ENCODE measurements at places on chromosomes 12 and 14.

GRCh38 chr12:87094356-87094755 is 838.2 kb upstream of the MGAT4C start:
- DNase-seq = no peak

GRCh38 chr14:77593501-77593961 is 22.9 kb downstream of the SPTLC2 start:
- no peak for DNase-seq

GRCh38 chr12:31297572-31298514 is 28.1 kb downstream of the SINHCAF start:
- DNase-seq = no peak

DNA sequence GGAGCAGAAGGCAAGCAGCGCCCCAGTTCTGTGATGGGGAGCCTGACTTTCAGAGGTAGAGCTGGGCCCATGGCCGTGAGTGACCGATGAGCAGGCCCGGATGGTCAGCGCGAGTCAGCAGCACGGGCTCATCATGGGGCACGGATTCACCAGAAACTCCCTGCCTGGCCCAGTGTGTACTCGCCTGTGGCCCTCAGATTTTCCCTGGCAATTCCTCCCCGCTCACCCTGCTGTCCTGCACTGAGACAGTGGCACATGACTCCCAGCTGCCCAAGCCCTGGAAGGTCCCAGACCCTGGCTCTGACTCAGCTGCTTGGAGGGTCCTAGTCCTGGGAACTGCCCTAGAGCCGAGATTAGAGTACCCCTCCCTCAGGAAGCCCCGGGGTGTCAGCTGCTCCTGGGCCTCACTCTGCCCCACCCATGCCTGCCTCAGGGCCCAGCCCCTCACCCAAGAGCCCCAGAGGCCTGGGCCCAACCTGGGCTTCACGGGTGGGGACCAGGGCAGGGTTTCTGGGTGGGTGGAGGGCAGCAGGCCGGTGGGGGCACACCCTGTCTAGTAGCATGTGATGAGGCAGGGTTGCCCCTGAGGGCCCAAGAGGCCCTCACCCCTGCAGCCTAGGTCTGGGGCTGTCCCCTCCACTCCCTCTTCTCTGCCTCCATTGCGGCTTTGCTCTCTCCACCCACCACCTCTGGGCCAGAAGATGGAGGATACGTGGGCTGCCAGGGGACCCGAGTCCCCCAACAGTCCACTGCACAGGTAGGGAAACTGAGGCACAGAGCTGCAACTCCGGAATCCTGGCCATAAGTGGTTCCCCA is 8.4 kb downstream of the TRMT61A start:
- no peak for DNase-seq

DNA sequence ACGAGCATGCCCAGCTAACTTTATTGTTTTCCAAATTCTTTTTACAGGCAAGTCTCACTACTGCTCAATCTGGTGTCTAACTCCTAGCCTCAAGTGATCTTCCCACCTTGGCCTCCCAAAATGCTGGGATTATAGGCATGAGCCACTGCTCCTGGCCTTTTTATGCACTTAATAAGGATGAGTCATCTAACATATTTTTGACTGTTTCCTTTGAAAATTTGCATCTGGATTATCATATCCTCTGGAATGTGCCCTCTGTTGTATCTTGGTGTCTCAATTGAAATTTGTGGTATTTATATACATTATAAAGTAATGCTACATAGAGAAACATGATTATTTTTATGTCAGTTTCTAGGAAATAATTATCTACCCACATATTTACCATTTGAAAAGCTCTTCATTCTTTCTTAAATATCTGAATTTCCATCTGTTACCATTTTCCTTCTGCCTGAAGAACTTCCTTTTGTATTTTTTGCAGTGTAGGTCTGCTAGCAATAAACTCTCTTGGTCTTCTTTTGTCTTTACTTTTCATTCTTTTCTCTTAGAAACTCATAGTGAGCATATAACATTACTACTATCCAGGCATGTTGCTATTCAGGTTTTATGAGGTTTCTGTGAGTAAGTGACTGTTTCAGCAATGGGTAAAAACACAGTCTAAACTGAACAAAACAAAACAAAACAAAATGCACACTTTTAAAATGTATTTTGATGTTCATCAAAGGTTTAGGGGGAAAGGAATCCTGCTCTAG is 52.8 kb upstream of the CNOT2 start:
- DNase-seq = no peak

GRCh38 chr12:65894624-65895390 is 70.5 kb downstream of the HMGA2 start:
- DNase-seq = no peak

GRCh38 chr14:101232340-101233020 is 328.8 kb upstream of the DIO3 start:
- DNase-seq = no peak

- no peak for DNase-seq
These were observed 115.4 kb upstream of the ETV6 start for GRCh38 chr12:11534064-11534463.

DNA sequence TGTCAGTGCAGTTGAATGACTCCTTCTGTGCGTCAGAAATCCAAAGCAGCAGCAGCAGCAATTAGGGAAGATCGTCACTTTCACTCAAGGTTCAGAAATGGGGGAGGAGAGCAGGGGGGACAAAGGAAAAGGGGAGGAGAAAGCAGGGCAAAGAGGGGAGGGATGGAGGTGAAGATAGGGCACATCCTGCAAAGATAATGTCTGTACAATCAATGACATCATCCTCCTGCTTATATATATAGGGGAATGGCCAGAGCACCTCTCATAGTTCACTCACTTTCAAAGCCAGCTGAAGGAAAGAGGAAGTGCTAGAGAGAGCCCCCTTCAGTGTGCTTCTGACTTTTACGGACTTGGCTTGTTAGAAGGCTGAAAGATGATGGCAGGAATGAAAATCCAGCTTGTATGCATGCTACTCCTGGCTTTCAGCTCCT is at the start of gene NTS:
NTS (plus strand) TSS at position 265 of the 431 bp plus-strand sequence; CDS start at position 374, 109 bp downstream.
- peak; percentile 19 for DNase-seq

DNA sequence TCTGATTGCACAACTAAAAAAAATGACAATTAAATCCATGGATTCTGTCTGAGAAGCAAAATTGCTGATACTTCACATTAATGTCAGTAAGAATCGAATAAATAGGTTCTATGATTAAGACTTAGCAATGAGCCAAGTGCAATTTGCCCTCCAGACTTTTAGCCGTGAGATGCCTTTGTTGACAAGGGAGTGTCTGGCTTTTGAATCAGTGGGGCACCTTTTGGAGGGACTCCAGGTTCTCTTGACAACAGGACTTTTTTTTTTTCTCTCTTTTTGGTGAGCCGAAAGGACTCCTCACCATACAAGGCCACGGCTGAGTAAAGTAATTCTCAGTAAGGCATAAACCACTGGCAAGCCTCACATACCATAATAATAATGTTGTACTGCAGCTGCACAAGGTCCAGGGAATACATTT is 4.7 kb upstream of the MDM1 start:
- DNase-seq = peak; percentile 91

DNA sequence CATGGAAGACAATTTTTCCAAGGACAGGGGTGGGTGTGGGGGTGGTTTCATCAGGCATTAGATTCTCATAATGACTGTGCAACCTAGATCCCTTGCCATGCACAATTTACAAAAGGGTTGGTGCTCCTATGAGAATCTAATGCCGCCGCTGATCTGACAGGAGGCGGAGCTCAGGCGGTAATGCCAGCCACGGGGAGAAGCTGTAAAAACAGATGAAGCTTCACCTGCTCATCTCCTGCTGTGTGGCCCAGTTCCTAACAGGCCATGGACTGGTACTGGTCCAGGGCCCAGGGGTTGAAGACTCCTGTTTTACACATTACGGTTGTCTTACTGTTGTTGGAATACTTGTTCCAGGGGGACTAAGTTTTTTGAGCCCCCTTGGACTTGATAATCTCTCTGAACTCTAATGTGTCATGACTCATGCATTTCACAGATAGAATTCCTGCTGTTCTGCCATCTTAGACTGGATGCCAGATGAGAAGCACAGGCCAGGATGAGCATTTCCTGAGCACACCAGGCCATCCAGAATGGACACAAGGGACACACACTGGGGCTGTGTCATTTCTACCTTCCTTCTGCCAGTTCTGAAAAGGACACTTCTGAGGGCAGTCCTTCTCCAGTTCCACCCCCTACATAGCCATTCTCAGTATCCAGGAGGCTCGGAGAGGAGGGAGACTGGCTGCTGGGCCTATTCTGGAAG is 5.8 kb downstream of the PLEKHD1 start:
- DNase-seq = no peak

DNA sequence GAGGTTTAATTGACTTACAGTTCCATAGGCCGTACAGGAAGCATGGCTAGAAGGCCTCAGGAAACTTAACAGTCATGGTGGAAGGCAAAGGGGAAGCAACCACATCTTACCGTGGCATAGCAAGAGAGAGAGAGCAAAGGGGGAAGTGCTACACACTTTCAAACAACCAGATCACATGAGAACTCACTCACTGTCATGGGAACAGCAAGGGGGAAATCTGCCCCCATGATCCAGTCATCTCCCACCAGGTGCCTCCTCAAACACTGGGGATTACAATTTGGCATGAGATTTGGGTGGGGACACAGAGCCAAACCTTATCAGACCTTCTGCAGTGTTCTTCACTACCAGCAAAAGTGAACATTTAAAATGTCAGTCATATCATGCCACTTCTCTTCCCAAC is 58.9 kb downstream of the USP15 start:
- DNase-seq = no peak

Data from NCI-H345 (cell line).